ENCODE measurements at places on chromosomes 1 and 21.

GRCh38 chr1:184559117-184559713 lies 172.4 kb downstream of the C1orf21 start:
- no peaks in the 10 kb centered on the region for H3K36me3 ChIP-seq
- no peak overlapping the region for H3K4me3 ChIP-seq

DNA sequence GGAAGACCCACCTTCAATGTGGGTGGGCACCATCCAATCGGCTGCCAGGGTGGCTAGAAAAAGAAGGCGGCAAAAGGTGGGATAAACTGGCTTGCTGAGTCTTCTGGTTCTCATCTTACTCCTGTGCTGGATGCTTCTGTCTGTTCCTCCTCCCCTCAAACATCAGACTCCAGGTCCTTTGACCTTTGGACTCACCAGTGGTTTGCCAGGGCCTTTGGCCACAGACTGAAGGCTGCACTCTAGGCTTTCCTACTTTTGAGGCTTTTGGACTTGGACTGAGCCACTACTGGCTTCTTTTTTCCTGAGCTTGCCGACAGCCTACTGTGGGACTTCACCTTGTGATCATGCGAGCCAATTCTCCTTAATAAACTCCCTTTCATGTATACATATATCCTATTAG lies 55.9 kb downstream of the VCAM1 start:
- no peaks in the 10 kb centered on the region for H3K36me3 ChIP-seq
- no peaks in the 10 kb centered on the region for H3K4me1 ChIP-seq
- no peak overlapping the region for H3K27ac ChIP-seq
- no peak overlapping the region for H3K4me3 ChIP-seq
- no peak for DNase-seq

GRCh38 chr1:204837440-204838084 lies 33.1 kb upstream of the NFASC start:
- no peaks in the 10 kb centered on the region for H3K36me3 ChIP-seq
- H3K4me3 ChIP-seq = no peak overlapping the region
- no peaks in the 10 kb centered on the region for H3K27me3 ChIP-seq
- no peaks in the 10 kb centered on the region for H3K4me1 ChIP-seq

- H3K4me1 ChIP-seq = no peaks in the 10 kb centered on the region
- no peaks in the 10 kb centered on the region for H3K36me3 ChIP-seq
- no peak overlapping the region for H3K27ac ChIP-seq
- H3K4me3 ChIP-seq = no peak overlapping the region
- no peaks in the 10 kb centered on the region for H3K27me3 ChIP-seq
These were observed 457.9 kb downstream of the BRINP3 start for GRCh38 chr1:190019717-190020116.

DNA sequence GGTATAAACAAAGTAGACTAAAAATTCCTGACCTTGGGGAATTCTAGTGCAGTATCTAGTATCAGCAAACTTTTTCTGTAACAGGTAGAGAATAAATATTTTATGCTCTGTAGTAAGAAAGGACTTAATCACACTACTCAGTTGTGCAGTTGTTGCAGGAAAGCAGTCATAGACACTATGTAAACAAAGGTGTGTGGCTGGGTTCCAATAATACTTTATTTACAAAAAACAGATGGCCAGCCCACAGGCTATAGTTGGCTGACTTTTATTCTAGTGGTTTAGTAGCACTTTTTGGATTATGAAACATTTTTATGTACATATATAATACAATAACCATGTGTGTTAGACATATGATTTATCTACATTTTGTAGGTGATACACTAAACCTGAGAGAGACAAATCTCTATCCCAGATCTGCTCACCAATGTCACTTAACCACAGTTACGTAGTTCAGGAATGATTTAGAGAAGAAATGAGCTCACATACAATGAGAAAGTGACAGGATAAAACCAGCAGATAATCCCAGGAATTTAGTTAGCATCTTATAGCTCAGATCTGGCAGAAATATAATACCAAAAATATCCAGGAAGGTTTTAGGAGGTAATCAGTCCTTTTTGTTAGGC lies 56.1 kb downstream of the MIER1 start:
- no peak for DNase-seq
- peak overlapping the region; percentile 24 for H3K4me3 ChIP-seq
- peaks cover 6% of the 10 kb centered on the region for H3K4me1 ChIP-seq
- H3K27ac ChIP-seq = peak overlapping the region; percentile 55
- H3K27me3 ChIP-seq = no peaks in the 10 kb centered on the region

GRCh38 chr1:174640783-174641182 lies 193.0 kb downstream of the GPR52 start:
- H3K4me3 ChIP-seq = no peak overlapping the region
- H3K27me3 ChIP-seq = no peaks in the 10 kb centered on the region
- no peak overlapping the region for H3K27ac ChIP-seq
- peaks cover 9% of the 10 kb centered on the region for H3K36me3 ChIP-seq
- no peaks in the 10 kb centered on the region for H3K4me1 ChIP-seq

DNA sequence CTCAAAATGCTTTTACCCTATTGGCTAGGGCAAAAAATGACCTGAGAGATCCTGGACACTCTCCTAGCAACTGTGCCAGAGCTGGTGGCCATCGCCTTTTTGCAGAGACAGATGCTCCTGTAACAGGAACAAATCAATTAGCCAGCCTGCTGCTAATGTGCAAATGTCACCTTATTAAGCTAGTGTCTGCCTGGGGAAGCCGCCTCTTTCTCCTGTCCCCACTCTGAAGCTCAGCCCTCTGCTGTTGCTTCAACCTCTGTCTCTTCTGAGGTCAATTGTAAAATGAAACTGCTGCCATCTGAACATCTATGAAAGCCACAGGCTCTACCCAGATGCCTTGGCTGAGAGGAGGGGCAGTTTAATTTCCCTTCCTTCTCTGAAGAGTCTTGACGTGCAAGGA lies 85.5 kb upstream of the CACNA1E start:
- H3K4me3 ChIP-seq = no peak overlapping the region
- no peak for DNase-seq
- no peaks in the 10 kb centered on the region for H3K36me3 ChIP-seq
- no peak overlapping the region for H3K27ac ChIP-seq

DNA sequence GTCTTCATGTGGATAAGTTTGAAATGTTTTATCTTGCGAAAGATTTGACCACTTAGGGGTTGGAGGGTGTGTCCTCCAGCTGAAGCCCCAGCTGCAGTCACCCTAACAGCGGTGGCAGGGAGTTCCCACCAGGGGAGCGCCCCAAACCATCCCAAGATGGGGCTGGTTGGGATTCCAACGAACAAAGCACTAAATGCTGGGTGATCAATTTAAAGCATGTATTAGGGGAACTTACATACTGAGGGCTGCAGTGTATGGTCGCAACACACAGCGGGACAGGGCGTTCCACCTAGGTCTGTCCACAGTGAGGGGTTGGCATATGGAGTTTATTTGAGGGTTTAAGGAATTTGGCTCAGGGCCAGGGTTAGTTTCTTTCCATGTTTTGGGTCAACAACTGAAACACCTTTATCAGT lies 26.3 kb downstream of the SLC37A1 start:
- no peaks in the 10 kb centered on the region for H3K4me1 ChIP-seq
- H3K36me3 ChIP-seq = no peaks in the 10 kb centered on the region
- no peak overlapping the region for H3K27ac ChIP-seq
- no peak for DNase-seq

All from tibial nerve (tissue), 4 donors.